ENCODE measurements at places on chromosomes 16 and 17.

DNA sequence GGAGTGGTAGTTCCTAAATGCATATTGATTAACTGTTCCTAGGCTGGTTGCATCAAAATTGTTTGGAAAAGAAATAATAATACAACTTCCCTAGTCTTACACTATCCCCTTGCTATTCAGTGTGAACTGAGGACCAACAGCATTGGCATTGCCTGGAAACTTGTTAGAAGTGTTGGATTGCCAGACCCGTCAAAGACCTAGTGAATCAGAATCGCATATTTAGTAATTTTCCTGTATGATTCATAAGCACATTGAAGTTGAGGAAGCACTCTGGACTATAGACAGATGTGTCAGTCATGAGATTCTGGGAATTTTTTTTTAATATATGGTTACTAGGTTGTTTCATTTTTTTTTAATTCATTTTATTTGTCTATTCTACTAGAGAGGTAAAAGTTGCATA is 34.7 kb upstream of the KCNJ16 start:
- H3K4me1 ChIP-seq, result no peaks in the 10 kb centered on the region
- no peaks in the 10 kb centered on the region for H3K36me3 ChIP-seq
- H3K27ac ChIP-seq, result no peak overlapping the region
- ATAC-seq, result no peak
- H3K4me3 ChIP-seq, result no peak overlapping the region
- no peaks in the 10 kb centered on the region for H3K27me3 ChIP-seq

- peak overlapping the region; percentile 60 for H3K27ac ChIP-seq
- no peak overlapping the region for H3K4me3 ChIP-seq
- peaks cover 24% of the 10 kb centered on the region for H3K4me1 ChIP-seq
- H3K36me3 ChIP-seq, result peaks cover 66% of the 10 kb centered on the region
- no peak for ATAC-seq
Observed at GRCh38 chr16:81881228-81881627, 102.1 kb downstream of the PLCG2 start.

GRCh38 chr17:77565166-77565565 is 393.3 kb upstream of the TNRC6C start:
- peaks cover 79% of the 10 kb centered on the region for H3K27me3 ChIP-seq
- no peaks in the 10 kb centered on the region for H3K4me1 ChIP-seq
- no peaks in the 10 kb centered on the region for H3K36me3 ChIP-seq
- no peak overlapping the region for H3K27ac ChIP-seq
- H3K4me3 ChIP-seq, result no peak overlapping the region

DNA sequence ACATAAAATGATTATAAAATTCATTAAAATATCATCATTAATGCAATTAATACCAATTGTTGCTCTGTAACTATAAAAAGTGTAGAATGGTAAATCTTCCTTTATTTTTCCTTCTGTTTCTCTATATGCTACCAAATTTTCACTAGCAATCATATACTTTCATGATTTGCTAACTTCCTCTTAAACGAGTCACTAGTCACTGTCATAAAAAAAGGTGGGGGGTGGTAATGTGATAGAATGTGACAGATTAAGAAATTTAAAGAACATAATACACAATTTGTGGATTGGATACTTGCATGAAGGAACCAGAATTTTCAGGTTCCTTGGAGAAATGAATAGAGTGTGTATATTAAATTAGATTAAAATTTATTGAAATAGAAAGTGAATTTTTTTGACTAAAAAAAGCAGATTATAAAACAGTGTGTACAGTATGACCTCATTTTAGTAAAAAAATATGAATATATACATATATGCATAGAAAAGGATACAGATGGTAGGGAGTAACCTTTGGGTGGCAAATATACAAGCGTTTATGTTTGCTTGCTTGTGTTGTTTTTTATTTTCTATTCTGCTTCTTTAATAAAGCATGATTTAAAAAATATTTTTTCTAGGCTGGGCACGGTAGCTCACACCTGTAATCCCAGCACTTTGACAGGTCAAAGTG is 56.7 kb upstream of the C17orf78 start:
- no peaks in the 10 kb centered on the region for H3K4me1 ChIP-seq
- H3K4me3 ChIP-seq, result no peak overlapping the region
- H3K27ac ChIP-seq, result no peak overlapping the region
- no peak for ATAC-seq

GRCh38 chr16:57167953-57168352 is 17.9 kb downstream of the PSME3IP1 start:
- H3K4me3 ChIP-seq, result no peak overlapping the region
- H3K27ac ChIP-seq, result no peak overlapping the region
- peaks cover 13% of the 10 kb centered on the region for H3K4me1 ChIP-seq

DNA sequence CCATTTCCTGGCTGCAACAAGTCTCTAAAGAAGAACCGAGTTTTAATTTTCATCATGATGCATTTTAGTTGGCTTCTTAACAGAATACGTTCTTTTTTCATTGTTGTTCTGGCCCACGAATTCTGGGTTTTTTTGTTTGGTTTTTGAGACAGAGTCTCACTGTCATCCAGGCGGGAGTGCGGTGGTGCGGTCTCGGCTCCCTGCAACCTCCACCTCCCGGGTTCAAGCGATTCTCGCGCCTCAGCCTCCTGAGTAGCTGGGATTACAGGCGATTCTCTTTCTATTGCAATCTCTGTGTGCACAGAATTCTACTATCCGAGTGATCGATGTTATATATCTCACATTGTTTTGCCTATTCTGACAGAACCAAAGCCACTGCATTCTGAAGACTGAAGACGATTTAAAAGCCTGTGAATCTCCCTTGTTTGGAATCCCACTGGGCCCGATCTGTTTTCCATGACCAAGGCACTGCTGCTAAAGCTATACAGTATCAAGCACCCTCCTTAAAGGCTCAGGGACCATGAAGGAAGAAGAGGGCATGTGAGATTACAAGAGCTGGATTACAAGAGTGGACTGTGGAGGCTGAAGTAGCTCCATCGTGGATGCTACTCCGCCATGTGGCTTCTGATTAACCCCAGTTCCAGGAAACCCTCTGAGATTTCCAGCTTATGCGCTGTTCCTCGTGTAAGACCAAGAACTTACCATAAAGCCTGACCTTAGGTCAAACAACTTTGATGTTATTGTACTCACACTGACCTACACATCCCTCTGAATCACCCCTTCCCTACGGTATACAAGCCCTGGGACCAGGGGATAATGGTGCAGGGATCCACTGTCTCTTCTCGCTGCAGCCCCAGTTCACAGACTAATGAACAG is 44.3 kb downstream of the ADCY9 start:
- no peak for ATAC-seq
- H3K4me1 ChIP-seq, result no peaks in the 10 kb centered on the region
- no peak overlapping the region for H3K27ac ChIP-seq
- H3K36me3 ChIP-seq, result no peaks in the 10 kb centered on the region

- H3K27me3 ChIP-seq, result peaks cover 6% of the 10 kb centered on the region
- ATAC-seq, result no peak
- H3K27ac ChIP-seq, result peak overlapping the region; percentile 63
- peak overlapping the region; percentile 12 for H3K4me3 ChIP-seq
- peaks cover 15% of the 10 kb centered on the region for H3K4me1 ChIP-seq
Observed at GRCh38 chr17:3222505-3222904, 15.0 kb downstream of the OR1A1 start.
